ENCODE measurements at places on chromosomes 7 and 10. TPM values are rescaled to one million over a fixed set of nuclear protein-coding genes. Genes with fewer than 3 reads are reported as not detected.

The GRID2IP gene
- total RNA-seq: 0.15 TPM

The PRKG1 gene
- total RNA-seq: 8.2 TPM

The ADARB2 gene
- not detected for total RNA-seq

The ZSCAN25 gene
- total RNA-seq: 4.7 TPM

The RASSF4 gene
- total RNA-seq: 6.1 TPM
